ENCODE measurements at places on chromosomes 2 and 18. TPM values are rescaled to one million over a fixed set of nuclear protein-coding genes. Genes with fewer than 3 reads are reported as not detected.

The ANTXR1 gene
- 44.6 TPM for total RNA-seq

The MC2R gene
- total RNA-seq: not detected

GRCh38 chr2:11408959-11409571 is 56.9 kb downstream of the E2F6 start:
- no peak overlapping the region for H3K4me3 ChIP-seq
- no peak overlapping the region for H3K27ac ChIP-seq
- no peak for DNase-seq
- H3K36me3 ChIP-seq: no peaks in the 10 kb centered on the region
- H3K27me3 ChIP-seq: no peaks in the 10 kb centered on the region

GRCh38 chr18:41268271-41268670 is 686.8 kb upstream of the PIK3C3 start:
- H3K27me3 ChIP-seq: no peaks in the 10 kb centered on the region
- DNase-seq: no peak
- no peak overlapping the region for H3K4me3 ChIP-seq

DNA sequence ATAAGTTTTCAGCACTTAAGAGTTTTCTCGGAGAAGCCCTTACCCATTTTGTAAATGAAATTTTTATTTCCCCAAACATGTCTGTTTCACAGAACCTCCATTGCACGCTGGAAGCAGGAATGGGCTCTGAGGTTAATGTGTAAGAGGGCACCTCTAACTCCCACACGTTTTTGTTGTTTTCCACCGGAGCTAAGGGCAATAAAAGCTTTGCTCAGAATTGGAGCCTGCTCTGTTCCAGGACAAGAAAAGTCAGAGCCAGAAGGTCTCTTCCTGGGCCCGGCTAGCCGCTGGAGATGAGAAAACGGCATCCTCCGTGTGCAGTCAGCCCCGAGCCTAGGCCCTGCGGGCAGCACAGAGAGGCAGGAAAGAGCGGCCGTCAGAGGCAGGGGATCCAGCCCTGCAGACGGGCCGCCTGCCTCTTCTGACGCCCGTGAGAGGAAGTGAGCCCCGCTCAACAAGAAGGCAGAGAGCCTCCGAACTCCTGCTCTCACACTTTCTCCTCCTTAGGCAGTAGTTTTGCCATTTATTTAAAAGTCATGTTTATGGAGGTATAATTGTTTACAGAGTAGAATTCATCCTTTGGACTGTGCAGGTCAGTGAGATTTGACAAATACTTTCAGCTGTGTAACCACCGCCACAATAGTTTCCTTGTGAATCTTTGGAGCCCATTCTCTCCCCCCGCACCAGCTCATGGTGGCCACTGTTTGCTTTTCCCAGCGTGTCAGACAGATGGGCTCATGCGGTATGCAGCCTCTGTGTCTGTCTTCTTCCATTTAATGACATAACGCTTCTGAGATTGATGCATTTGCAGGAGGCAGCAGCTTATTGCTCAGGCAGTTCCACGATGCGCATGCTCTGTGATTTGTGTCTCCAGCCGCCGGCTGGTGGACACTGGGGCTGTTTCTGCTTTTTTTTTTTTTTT is 117.3 kb downstream of the GALR1 start:
- peak overlapping the region; percentile 41 for H3K4me3 ChIP-seq
- peak overlapping the region; percentile 54 for H3K27ac ChIP-seq
- DNase-seq: no peak
- no peaks in the 10 kb centered on the region for H3K27me3 ChIP-seq
- no peaks in the 10 kb centered on the region for H3K36me3 ChIP-seq

GRCh38 chr2:207956771-207957170 is 68.6 kb downstream of the PLEKHM3 start:
- H3K4me1 ChIP-seq: peaks cover 17% of the 10 kb centered on the region
- no peaks in the 10 kb centered on the region for H3K36me3 ChIP-seq
- no peak overlapping the region for H3K4me3 ChIP-seq
- no peaks in the 10 kb centered on the region for H3K27me3 ChIP-seq

GRCh38 chr2:9006368-9006767 is 2.9 kb upstream of the MBOAT2 start:
- no peaks in the 10 kb centered on the region for H3K27me3 ChIP-seq
- no peak overlapping the region for H3K4me3 ChIP-seq
- H3K27ac ChIP-seq: no peak overlapping the region
- H3K36me3 ChIP-seq: no peaks in the 10 kb centered on the region

GRCh38 chr18:69220529-69220928 is 180.2 kb upstream of the DOK6 start:
- H3K36me3 ChIP-seq: no peaks in the 10 kb centered on the region
- H3K4me1 ChIP-seq: no peaks in the 10 kb centered on the region
- no peak for DNase-seq
- H3K4me3 ChIP-seq: no peak overlapping the region
- no peak overlapping the region for H3K27ac ChIP-seq
- no peaks in the 10 kb centered on the region for H3K27me3 ChIP-seq

DNA sequence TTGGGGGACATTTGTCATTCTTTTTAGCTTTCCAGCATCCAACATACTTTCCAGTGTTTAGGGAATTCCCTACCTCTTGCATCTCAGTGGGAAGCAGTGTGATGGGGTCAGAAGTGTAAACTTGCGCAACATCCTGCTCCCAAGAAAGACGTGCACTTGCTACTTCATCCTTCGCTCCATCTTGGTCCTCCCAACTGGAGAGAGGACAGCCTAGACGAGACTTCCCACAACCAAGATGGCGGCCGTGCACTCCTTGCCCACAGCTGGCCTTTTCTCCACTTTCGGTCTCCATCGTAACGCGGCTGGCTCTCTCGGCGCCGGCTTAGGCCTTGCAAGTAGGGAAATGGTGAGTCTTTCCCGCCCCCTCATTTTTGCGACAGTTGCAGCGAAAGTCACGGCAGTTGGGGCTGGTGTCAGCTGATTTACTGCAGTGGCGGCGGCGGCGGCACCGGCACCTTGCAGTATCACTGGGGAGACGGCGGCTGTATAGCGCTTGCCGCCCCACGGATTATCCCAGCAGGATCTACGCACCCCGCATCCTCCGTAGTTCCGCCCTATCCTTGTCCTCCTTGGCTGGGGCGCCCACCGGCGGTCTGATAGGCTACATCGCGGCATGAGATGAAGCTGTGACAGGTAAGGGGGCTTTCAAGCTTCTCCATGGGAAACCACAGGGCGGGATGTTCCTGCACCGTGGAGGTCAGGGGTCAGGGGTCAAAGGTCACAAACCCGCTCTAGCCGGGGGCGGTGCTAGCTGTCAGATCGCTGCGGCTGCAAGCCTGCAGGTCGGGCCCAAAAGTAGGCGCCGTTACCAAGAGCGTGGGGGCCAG is at the start of gene WDR7:
TSS of gene WDR7 (plus strand) at position 416 of the 827 bp plus-strand sequence. CDS start 21,157 bp downstream, outside the sequence.
- peak within 1 kb of the TSS; percentile 84 for H3K4me3 ChIP-seq
- H3K27me3 ChIP-seq: no peaks in the 10 kb centered on the region
- H3K27ac ChIP-seq: peak within 1 kb of the TSS; percentile 89
- peaks cover 21% of the 10 kb centered on the region for H3K4me1 ChIP-seq
- no peaks in the 10 kb centered on the region for H3K36me3 ChIP-seq

DNA sequence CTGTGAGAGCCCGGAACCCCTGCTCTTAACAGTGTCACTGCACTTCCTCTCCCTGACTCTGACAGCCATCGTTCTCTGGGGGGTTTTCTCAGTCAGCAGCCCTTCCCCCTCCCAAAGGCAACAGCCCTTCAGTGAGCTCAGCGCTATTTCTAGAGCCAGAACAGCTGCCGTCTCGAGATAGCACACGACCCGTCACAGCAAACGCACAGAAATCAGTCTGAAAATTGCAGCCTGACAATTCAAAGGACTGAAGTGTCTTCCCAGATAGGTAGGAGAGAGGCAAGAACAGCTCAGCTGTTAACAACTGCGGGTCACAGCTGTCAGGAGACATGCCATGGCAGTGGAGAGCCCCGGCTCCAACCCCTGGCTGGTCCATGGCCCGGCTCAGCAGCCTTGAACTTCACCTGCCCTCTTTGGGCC is 45.4 kb downstream of the ST8SIA5 start:
- H3K4me1 ChIP-seq: no peaks in the 10 kb centered on the region
- H3K27ac ChIP-seq: no peak overlapping the region
- H3K27me3 ChIP-seq: no peaks in the 10 kb centered on the region
- H3K36me3 ChIP-seq: no peaks in the 10 kb centered on the region
- H3K4me3 ChIP-seq: no peak overlapping the region
- DNase-seq: no peak

- no peaks in the 10 kb centered on the region for H3K27me3 ChIP-seq
- H3K4me1 ChIP-seq: no peaks in the 10 kb centered on the region
- H3K4me3 ChIP-seq: no peak overlapping the region
- no peaks in the 10 kb centered on the region for H3K36me3 ChIP-seq
- H3K27ac ChIP-seq: no peak overlapping the region
Measured at GRCh38 chr2:47083005-47083404, 72.1 kb downstream of the STPG4 start.
